CD4-positive, alpha-beta T cell treated with Interleukin-4 for 1 hour (primary cell): ENCODE measurements at places on chromosomes 1 and 21.

- DNase-seq, result no peak
These were observed 21.7 kb upstream of the MACF1 start for GRCh38 chr1:39182804-39183203.

DNA sequence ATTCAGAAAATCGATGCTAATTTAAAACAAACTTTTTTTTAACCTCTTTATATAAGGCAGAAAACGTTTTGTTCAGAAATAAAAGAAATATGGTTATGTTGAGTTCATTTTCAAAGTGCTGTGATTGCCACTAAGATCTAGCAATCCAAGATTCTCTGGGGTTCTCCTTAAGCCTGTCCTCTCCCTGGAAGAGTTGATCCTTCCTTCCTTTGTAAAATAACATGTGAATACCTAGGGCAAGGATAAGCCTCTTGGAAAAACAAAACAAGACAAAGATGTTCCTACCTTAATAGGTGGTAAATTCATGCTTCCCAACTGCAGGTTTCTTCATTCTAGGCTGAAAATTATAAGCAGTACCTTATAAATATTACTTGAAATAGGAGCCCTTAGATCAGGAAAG is 18.0 kb upstream of the FOXD3 start:
- no peak for DNase-seq

- no peak for DNase-seq
These were observed 55.8 kb downstream of the TRIM33 start for GRCh38 chr1:114455102-114455785.

GRCh38 chr1:216461466-216461865 is 38.2 kb upstream of the USH2A start:
- no peak for DNase-seq

GRCh38 chr1:155038602-155039307 is 5.1 kb downstream of the DCST1 start:
- DNase-seq, result no peak

DNA sequence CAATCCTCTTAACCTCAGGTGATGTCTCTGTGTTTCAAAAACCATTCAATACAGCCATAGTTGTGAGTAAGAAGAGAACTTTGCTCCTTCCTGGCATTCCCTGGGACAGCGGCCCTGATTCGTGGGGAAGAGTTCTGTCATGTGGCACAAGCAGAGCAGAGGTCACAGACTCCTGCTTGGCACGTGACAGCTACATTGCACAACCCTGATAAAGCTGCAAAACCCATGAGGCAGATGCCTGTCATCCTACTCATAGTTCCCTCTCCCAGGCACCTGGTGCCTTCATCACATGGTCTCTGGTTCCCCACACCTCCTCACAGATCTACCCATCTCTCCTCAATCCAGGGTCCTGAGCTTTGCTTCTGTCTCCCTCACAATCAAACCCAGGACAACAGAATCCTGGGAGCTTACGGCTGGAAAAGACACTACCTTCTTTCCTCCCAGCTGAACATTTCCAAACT is 70.8 kb downstream of the PLPP3 start:
- DNase-seq, result peak; percentile 45

GRCh38 chr1:206856674-206857464 is 8.6 kb upstream of the IL20 start:
- DNase-seq, result peak; percentile 21

GRCh38 chr1:39525366-39526165 is 34.1 kb downstream of the BMP8A start:
- peak; percentile 76 for DNase-seq

GRCh38 chr1:26950602-26951001 is 9.7 kb downstream of the KDF1 start:
- no peak for DNase-seq

DNA sequence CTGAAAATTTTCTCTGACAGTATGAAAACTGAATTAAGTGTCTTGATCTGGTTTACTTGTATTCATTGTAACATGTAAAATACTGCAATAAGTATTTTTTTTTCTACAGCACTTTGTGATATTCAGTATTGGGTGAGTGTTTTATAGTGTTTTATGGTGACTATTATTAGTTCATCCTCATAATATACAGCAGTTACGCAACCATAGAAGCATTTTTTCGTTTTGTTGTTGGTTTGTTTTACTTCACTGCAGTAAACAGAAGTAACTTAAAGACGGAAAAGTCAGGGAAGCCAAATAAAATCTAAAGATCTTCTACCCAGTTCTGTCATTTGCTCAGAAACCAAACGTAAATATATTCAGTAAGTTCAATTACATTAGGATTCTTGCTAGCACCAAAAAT is 250.0 kb downstream of the TPR start:
- no peak for DNase-seq

DNA sequence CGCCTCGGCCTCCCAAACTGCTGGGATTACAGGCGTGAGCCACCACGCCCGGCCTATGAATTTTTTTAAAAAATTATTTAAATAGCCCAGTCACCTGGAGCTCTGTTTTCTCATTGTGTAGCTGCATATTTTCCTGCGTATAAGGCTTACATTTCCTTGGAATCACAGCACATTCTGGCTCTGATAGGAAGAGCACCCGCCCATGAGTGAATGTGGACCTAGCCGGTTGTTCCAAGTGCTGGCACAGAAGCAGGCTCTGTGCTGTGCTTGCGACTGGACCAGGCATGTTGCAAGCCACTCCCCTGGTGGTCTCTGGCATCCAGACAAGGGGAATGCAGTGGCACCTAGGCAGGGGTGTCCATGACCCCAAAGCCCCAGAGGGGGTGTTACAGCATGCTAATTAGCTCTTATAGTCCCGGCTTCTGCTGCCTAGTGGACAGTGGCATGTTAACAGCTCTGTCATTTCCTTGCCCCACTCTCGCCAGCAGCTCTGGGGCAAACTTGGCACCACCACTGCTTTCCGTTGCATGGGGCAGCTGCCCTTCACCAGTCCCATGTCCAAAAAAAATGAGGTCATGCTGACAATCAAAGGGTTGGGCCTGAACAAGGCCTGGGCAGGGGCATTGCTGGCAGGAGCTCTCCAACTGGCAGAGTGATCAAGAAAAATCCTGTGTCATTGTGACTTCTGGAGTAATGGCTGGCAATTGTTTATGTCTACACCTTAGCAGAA is 5.2 kb upstream of the VTCN1 start:
- DNase-seq, result no peak

- DNase-seq, result peak; percentile 54
These were observed at the start of gene PLEKHM2 for GRCh38 chr1:15684042-15684461. TSS of gene PLEKHM2 (plus strand) at chr1:15684320. CDS start at chr1:15684559, 239 bp downstream.

DNA sequence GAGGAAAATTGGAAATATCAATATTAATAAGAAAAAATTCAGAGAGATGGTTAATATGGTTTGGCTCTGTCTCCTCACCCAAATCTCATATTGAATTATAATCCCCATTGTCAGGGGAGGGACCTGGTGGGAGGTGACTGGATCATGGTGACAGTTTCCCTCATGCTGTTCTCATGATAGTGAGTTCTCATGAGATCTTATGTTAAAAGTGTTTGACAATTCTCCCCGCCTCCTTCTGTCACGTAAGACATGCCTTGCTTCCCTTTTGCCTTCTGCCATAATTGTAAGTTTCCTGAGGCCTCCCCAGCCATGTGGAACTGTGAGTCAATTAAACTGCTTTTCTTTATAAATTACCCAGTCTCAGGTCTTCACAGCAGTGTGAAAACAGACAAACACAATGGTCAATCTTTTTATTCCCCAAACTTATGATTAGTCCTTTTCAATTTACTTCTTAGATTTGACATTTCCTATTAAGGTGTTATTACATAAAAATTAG is 11.0 kb downstream of the EGLN1 start:
- no peak for DNase-seq

GRCh38 chr1:92927870-92928269 is 33.4 kb downstream of the DIPK1A start:
- DNase-seq, result no peak

DNA sequence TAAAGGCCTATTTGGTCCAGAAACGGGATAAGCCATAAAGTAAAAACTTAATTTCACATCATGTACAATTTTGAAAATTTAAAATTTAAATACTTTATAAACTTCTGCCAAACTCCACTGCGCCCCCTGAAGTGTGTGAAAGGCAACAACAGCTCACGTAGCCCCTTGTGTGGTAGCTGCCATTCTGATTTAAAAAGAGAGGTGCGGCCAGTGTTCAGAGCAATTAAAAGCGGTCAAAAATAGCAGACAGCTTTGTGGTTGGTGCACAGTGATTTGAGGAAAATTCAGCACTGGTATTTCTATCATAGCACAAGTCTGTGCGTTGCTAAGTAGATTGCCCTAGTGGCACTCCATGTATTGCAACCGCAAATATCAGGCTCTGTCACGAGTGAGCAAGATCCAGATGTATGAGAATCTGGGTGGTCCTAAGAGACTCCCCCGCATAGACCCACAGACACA is 122.5 kb downstream of the ATG4C start:
- DNase-seq, result no peak

DNA sequence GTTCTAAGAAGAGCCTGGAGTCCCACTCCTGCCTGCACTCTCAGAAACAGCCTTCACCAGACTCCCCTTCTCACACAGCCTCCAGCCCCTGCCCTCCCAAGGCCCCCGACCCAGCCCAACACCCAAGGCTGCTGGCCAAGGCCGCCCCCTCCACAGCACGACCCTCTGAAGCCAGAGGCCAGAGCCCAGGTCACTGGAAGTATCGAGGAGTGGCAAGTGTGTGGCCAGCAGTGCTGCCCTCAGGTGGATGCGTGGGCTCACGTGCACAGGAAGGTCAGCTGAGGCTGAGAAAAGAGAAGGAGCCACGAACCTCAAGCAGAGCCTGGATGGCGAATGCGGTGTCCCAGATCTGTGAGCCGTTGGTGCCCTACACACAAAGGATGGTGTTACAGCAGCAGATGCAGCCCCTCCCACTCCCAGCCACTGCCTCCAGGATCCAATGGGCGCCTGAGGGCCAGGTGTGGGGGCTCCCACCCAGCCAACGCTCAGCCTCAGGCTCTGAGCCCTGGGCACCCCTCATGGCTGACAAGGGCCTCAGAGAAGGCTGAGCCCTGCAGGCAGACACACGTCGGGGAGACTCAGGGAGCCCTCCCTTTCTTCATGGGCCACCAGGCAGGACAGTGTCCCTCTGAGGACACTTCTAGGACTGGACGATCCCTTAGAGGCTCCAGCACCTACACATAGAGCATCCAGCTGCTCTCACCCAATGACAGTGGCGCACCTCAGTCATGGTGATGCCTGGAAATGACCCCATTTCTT is 18.0 kb downstream of the LSS start:
- no peak for DNase-seq

DNA sequence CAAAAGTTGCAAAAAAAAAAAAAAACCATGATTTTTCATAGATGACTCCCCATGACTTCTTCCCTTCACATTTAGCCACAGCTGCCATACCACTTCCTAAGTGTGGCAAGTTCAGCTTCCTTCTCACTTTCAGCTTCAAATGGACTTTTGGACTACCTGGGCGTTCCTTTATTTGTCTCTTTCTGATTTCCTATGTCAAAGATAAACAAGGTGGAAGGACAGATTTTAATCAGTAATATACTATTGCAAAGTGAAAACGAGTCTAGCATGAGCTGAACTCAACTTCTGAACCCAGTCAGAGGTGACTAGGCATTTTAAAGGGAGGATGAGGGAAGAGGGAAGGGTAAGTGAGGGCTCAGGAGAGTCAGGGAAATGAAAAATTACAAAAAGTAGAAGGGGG is 14.4 kb upstream of the SCCPDH start:
- DNase-seq, result no peak

- DNase-seq, result no peak
These were observed 207.4 kb downstream of the FGGY start for GRCh38 chr1:59504276-59504675.

GRCh38 chr1:152735648-152736047 is 22.2 kb upstream of the KPRP start:
- no peak for DNase-seq

- peak; percentile 15 for DNase-seq
These were observed 35.7 kb downstream of the ZBTB8B start for GRCh38 chr1:32500387-32501209.

GRCh38 chr1:178958491-178958890 is 67.2 kb upstream of the FAM20B start:
- no peak for DNase-seq

GRCh38 chr1:150537732-150538684 is 11.2 kb upstream of the ADAMTSL4 start:
- no peak for DNase-seq

DNA sequence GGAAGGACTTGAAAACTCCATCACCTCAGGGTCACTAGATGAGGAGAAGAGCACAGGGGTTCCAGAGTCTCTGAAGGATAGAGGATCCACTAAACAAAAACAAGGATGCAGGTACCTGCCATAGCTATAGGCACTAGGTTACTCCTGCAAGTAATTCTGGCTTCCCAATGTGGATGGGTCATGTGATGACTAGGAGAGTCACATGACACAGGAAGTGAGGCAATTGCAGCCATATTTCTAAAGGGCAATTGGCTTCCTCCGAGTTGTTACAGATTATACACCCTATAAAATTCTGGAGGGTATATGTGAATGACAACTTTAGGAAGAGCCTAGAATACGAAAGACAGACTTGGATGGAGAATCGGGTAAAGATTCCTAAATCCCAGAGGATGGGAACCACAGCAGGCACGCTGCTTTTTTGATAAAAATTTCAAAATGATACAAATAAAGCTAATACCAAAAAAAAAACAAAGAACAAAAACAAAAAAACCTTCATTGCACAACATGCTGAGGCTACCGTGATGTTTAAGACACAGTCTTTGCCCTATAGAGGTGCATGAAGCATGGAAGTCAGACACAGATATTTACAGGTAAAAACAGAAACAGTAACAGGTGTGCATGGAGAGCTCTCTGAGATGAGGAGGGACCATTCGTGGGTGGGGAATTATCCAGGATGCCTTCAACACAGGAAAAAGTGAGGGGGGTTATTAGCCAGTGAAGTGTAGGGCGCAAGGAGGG is 10.5 kb downstream of the MTX1 start:
- peak; percentile 35 for DNase-seq

GRCh38 chr1:232932486-232933425 is 17.7 kb upstream of the NTPCR start:
- DNase-seq, result no peak

DNA sequence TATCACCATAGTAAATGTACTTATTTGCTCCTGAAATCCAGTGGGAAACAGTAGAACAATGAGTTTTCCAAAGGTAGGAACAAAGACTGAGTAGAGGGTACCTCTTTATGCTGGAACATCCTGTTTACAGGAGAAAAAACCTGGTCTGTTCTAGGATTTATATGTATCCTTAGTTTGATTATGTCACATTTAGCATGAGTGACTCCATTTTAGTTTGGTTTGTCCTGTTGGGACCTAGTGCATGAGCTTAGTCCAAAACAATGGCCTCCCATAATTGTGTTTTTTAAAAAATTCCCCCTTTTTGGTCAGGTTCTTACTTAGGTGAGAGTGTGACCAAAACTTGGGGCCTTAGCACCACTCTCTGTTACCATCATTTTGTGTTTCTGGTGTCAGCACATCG is 3.5 kb upstream of the MRPL55 start:
- no peak for DNase-seq

DNA sequence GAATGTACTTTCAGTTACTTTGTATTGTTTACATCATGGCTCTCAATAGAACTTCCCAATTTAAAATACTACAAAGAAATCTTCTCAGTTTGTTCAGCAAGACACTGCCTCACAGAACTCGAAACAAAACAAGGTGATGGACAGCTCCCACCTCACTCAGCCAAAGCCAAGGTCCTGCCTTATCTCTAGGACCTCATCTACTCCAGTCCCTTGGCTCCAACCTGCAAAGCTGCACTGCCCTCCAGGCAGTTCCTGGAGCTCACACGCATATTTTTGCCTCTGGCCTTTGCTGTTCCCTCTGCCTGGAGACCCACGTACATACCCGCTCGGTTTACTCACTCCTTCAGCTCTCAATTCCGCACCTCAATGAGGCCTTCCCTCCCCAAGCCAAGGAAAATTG is 40.3 kb downstream of the MCOLN2 start:
- no peak for DNase-seq

- DNase-seq, result no peak
These were observed 115.6 kb upstream of the RUNX3 start for GRCh38 chr1:25045480-25046193.

- DNase-seq, result no peak
These were observed 89.7 kb downstream of the GTF2B start for GRCh38 chr1:88801575-88802208.
